ENCODE measurements at places on chromosomes 12 and 14. TPM values are rescaled to one million over a fixed set of nuclear protein-coding genes. Genes with fewer than 3 reads are reported as not detected.
A peak's percentile ranks its signal among the peaks of the same experiment; 100 is the strongest.

- DNase-seq, result no peak
Observed at GRCh38 chr14:101817501-101818001, 56.0 kb downstream of the PPP2R5C start.

The ITGB7 gene
- total RNA-seq, result 0.31 TPM

The OAS3 gene
- 7.5 TPM for total RNA-seq

The RNASE1 gene
- 654 TPM for total RNA-seq

DNA sequence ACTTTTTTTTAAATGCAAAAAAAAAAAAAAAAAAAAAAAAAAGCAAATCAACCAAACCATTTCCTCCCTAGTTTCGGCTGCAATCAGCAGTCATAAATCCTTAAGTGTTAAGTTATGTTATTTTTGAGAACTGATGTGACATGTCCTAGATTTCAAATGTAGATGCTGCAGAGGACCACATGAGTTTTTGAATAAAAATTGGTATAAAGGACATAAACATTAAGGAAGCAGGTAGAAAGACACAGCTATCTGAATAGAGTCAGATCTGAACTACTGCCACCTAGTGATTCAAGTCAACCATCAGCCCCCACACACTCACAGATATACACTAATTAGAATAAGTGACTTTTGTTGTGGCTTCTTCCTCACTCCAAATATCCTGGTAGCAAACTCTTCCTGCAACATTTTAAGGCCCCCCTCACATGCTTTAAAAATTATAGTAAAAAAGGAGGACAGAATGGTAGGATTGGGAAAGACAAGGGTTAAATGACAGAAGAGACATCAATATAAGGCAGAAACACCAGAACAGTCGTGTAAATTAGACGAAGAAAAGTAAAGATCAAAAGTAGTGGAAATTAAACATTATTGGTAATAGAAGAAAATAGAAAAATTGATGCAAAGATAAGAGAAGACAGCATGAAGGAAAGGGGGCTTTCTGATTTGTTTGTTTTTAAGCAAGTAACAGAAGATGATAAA is 394.5 kb upstream of the ATP2B1 start:
- DNase-seq, result no peak

The TMEM233 gene
- 0.19 TPM for total RNA-seq

DNA sequence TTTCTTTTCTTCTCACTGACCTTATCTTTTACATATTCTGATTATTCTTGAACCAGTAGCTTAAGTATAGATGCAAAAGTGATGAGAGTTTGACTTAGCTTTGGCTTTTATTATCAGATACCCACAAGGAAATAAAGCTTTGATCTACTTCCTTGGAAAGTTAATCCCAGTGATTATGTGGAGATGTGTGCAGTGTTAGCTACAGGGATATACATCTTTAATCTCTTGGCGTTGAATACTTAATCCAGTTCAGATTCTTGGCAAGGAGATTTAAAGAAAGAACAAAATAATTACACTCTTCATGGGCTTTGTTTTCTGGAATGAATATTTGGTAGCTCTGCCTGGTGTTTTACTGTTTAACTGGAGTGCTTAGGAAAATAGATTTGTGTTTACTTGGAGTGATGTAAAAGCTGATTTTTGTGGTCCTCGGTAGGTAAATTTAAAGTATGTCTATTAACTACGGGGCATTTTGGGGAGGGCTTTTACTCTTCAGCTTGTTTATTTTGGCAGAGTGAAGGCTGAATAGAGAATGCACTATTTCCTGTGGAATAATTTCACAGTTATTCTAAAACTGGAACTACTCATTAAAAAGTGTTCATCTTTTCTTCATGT is 150.1 kb upstream of the LRIG3 start:
- no peak for DNase-seq

DNA sequence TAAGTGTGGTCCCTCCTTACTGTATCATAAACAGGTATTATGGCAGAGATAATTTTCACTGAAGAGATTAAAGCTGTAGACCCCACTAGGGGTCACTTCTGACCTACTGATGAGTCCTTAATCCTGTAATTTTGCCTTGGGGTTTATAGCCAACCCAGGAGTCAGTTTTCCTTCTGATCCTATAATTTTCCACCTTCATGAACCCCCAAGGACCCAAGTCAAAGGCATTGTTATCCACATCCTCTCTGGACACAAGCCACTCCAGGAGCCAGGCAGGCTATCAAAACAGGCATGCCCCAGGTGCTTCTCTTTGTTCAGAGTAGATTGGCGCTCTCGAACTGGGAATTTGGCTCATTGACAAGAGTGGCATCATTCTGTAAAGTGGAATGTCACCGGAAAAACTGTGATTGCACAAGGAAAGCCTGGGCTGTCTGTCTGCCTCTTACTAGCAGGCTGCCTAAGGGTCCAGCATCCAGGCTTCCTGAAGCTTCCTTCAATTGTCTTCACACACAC is 1523.2 kb upstream of the FLRT2 start:
- no peak for DNase-seq

GRCh38 chr12:96810057-96810456 is 97.0 kb upstream of the NEDD1 start:
- DNase-seq, result no peak

The GLIPR1L2 gene
- total RNA-seq, result 0.71 TPM

The SYNJ2BP gene
- 54.7 TPM for total RNA-seq

DNA sequence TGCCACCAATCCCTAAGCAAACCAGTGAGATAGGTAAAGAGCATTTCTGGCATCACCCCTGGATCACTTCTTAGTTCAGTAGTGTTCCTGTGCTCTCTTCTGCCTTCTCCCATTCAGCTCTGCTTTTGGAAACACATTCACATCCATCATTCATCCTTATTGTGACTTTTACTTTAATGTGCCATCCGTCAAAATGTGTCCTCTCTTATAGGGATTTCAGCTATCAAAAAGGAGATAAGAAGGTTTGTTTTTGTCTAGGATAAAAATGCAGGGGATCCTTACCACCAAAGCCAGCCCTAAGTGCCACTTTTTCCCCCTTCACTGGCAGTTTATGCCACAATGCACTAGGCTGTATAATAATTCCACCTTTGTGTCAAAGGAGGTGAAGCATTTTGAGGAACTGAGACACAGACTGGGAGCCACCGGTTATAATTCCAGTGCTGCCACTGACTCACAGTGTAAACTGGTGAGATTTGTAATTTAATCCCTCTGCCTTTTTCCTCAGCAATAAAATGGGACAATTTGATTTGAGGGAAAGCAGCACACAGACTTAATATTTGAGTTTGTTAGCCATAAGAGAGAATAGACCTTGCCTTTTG is 158.6 kb downstream of the PAX9 start:
- DNase-seq, result no peak

GRCh38 chr14:96106891-96107290 is 67.7 kb downstream of the C14orf132 start:
- DNase-seq, result no peak

GRCh38 chr12:59168647-59169046 is 248.3 kb upstream of the LRIG3 start:
- no peak for DNase-seq

The FGF23 gene
- not detected for total RNA-seq

GRCh38 chr12:47318963-47319362 is 239.2 kb upstream of the AMIGO2 start:
- no peak for DNase-seq

The CCDC177 gene
- not detected for total RNA-seq

- DNase-seq, result peak; percentile 82
Observed at GRCh38 chr12:6532051-6532926, 2.0 kb upstream of the GAPDH start.

The P2RX7 gene
- total RNA-seq, result 0.58 TPM

DNA sequence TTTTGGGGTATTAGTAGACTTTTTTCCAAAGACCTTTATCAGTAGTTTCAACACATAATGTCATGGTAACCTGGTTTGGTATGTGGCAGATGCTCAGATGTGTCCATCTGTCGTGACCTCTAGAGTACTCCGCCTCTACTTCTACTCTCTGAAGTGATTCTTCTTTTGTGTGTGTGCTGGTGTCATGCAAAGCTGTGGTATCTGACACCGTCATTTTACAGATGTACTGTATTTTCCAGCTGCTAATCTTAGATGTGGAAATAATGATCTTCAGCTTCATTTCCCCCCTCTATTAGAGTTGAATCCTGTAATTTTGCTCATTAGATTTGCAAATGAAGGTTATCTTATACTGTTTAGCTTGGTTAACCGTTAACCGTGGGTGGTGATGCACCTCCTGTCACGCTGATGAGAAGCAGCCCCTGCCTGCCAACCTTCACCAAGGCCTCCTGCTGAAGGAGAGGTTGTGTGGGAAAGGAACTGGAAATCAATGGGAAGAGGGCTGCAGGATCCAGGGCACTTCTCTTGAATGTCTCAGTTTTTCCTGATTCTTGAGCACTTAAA is 222.4 kb upstream of the AMIGO2 start:
- DNase-seq, result no peak

- DNase-seq, result no peak
Observed at GRCh38 chr14:64875350-64875749, 4.4 kb downstream of the SPTB start.

- no peak for DNase-seq
Observed at GRCh38 chr14:55192054-55192621, 753 bp upstream of the DLGAP5 start.

DNA sequence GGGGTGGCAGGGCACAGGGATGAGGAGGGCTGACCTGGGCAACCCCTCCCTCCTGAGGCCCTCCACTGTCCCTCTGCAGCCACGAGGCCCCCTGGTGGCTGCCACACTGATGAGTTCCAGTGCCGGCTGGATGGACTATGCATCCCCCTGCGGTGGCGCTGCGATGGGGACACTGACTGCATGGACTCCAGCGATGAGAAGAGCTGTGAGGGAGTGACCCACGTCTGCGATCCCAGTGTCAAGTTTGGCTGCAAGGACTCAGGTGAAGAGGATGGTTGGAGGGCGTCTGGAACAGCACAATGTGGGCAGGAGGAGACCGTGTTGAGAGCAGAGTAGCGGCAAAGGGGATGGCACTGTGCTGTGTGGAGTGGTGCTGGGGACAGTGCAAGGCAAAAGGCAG is 25.7 kb upstream of the LRP1-AS start:
- no peak for DNase-seq

DNA sequence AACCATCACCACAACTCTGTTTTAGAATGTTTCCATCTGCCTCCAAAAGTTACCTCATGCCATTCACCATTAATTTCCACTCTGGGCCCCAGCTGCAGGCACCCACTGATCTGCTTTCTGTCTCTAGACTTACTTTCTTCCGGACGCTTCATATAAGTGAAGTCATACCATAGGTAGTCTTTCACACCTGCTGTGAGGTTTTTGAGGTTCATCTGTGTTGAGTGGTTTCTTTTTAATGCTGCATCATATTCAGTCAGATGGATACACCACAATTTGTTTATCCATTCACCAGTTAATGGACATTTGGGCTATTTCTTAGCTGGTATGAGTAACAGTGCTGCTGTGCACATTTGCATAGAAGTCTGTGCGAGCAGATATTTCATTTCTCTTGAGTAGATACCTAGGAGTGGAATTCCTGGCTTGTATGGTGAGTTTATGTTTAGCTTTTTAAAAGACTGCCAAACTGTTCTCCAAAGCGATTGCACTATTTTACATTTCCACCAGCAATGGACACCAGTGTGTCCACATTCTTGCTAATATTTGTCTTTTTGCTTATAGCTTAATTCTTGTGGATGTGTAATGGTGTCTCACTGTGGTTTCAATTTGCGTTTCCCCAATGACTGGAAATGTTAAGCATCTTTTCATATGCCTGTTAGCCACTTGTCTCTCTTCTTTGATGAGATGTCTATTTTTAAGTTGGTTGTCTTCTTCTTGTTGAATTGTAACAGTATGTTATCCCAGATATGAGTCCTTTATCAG is 48.3 kb downstream of the ZFYVE21 start:
- DNase-seq, result no peak

- DNase-seq, result no peak
Observed at GRCh38 chr12:124549629-124550028, 17.8 kb downstream of the NCOR2 start.

The NOXRED1 gene
- 0.29 TPM for total RNA-seq

The C1S gene
- 31.9 TPM for total RNA-seq

DNA sequence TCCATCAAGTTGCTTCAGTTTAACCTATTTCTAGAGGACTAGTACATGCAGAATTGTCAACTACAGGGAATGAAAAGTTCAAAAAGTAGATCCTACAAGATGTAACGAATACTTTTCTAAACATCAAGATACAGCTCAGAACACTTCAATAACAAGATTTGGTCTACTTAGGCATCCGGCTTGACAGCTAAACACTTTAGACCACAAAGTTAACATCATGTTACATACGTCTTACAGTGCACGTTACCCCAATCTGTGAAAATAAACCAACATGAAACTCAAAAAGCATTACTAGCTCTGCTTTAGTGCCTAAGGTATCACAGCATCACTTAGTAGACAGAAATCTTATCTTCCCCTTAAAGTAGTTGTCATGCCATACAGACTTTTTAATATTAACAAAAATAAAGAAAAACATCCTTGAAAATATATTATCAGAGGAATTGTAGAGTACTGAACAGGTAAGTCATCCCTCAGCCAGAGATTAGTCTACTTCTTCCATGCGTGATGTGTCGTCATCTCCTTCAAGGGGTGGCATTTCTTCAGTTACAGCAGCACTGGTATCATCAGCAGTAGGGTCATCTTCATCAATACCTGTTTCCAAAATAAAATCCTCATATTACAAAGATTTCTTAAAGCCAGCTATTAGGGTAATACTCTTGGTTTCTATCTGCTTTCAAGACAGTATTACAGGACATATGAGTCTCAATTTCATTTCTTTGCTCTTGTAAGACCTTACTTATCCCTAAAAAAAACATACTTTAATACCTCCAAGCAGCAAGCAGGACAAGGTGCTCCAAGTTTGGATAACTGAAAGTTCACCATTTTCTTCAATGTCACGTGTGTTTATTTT is 5.4 kb downstream of the HSP90AA1 start:
- DNase-seq, result no peak

- DNase-seq, result no peak
Observed at GRCh38 chr12:11559626-11560340, 89.7 kb upstream of the ETV6 start.

GRCh38 chr12:42728770-42729534 is 139.4 kb upstream of the PRICKLE1 start:
- no peak for DNase-seq

The COCH gene
- total RNA-seq, result 0.60 TPM

DNA sequence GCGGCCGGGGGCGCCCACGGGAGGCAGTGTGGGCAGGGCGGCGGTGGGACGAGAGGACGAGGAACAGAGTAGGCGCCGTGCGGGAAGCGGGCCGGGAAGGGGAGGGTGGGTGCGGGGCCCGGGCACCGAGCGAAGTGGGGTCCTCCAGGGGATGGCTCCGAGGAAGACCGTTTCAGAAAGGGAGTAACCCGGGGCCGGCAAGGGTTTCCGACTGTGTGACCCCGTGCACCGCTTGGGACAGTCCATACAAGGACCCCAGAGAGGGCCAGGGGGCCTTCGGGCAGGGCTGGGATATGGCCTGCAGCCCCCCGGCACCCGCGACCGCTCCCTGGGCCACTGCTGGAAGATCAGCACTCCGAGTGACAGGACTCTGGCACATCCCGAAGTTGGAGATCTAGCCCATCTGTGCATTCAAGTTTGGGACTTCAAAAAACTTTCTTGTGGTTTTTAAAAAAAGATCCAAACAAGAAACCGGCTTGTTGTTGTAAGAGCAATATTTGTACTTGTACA is 448 bp downstream of the TSPAN9 start:
- DNase-seq, result peak; percentile 60

The PTPRB gene
- total RNA-seq, result 31.4 TPM

GRCh38 chr12:50201987-50202521 is 34.9 kb upstream of the CERS5 start:
- DNase-seq, result no peak

All from heart left ventricle (tissue), 16 donors.